ENCODE measurements at places on chromosomes 12 and 14.

DNA sequence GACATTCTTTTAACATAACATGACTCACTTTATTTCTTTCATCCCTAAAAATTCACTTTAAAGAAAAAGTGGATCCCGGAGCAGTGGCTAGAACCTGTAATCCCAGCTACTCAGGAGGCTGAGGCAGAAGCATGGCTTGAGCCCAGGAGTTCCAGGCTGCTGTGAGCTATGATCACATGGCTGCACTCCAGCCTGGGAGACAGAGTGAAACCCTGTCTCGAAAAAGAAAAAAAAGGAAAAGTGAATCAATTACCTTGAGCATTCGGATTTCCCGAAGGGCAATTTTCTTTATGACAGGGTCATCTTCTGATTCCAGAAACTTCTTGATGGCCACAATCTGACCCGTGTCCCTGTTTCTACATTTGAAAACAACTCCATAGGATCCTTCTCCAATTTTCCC lies 1.2 kb downstream of the CDKL1 start:
- DNase-seq: no peak

DNA sequence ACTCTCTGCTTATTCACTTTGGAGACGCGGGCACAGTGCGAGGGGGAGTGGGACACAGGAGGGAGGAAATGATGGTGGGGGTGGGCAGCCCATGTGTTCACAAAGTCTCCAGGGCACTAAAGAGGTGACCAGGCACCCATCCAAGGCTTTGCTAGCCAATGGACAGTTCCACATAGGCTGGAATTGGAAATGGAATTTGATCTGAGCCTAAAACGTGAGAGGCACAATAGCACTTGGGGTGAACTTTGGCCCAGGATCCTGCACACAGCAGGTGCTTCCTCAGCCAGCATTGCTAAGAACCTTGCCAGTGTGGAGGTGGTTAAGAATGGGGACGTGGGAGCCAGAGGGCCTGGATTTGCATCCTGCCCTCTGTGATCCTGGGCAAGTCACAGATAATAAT lies 193.8 kb downstream of the CHST11 start:
- no peak for DNase-seq

DNA sequence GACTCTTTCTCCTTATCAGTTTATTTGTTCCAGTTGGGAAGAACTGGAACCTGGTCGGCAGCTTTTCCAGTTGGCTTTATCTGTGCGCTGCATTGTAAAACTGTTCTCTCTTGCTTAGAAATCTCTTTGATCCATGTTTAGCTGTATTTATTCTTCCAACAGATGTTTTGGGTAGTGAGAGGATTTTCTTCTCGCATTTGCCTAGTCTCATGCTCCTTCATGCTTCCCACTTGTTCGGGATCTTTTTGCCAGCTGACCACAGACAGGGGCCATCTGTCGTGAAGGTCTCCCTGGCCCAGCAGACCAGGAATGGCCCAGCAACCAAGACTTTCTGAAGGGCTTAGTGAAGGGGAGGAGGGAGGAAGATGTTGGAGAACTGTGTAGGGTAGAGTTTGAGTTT lies 21.6 kb downstream of the NTF3 start:
- DNase-seq: no peak

GRCh38 chr12:18467620-18468245 lies 206.4 kb downstream of the PIK3C2G start:
- DNase-seq: no peak

DNA sequence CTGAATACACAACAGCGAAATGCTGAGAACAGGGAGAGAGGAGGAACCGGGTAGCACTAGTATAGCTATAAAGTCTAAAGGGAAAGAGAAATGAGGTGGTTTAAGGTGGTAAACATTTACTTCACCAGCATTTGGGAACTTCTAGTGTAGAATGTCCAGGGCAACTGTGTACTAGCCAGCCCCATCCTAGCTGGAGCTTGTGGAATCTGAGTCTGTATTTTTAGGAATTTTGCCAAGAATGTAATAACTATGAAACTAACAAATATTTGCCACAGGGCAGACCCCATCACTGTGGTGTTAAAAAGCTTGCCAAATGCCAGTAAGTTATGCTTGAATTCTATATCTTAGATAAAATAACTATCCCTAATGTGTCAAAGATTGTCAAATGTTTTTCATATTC lies 398.9 kb upstream of the MIS18BP1 start:
- DNase-seq: no peak

Data from inflammatory macrophage treated with lipopolysaccharide for 1 hour (primary cell).